ENCODE measurements at places on chromosomes 5 and 9.

GRCh38 chr9:96186591-96187011, 115.4 kb downstream of the HSD17B3 start:
- DNase-seq, result no peak

- DNase-seq, result no peak
Observed at GRCh38 chr5:126527892-126528291, 67.1 kb downstream of the ALDH7A1 start.

DNA sequence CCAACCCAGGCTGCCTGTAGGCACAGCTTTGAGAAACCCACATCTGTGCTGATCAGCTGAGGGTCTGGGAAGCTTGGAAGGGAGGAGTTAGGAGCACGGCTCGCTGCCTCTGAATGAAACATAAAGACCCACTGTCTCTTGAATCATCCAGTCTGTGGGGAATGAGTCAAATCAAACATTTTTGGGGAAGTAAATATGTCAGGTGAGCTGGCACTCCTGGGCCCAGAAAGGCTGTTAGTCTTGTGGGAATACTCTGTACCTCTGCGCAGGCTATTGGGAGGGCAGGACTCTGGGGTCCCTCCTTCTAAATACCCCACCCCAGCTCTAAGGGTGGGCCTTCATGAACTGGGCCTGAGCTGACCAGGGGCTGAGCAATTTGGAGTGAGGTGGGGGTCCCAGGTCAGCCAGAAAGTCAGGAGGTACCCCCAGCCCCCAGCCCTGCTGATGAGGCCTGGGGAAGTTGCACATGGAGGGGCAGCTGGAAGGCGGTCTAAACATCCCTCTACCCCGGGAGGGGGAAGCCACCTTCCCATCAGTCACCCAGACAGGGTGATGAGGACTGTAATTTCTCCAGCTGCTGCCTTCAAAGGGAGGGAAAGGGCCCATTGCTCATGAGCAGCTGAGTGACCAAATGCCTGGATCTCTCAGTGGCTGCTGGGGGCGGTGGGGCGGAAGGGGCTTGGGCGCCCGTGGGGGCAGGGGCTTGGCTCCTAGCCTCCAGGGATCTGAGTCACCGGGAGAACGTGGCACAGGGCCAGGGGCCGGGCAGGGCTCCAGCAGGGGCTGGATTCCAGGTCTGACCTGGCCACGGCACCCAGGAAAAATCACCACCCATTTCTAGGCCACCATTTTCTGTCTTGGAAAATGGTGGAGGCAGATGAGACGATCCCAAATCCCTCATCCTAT, 10.8 kb downstream of the FIBCD1 start:
- DNase-seq, result no peak

DNA sequence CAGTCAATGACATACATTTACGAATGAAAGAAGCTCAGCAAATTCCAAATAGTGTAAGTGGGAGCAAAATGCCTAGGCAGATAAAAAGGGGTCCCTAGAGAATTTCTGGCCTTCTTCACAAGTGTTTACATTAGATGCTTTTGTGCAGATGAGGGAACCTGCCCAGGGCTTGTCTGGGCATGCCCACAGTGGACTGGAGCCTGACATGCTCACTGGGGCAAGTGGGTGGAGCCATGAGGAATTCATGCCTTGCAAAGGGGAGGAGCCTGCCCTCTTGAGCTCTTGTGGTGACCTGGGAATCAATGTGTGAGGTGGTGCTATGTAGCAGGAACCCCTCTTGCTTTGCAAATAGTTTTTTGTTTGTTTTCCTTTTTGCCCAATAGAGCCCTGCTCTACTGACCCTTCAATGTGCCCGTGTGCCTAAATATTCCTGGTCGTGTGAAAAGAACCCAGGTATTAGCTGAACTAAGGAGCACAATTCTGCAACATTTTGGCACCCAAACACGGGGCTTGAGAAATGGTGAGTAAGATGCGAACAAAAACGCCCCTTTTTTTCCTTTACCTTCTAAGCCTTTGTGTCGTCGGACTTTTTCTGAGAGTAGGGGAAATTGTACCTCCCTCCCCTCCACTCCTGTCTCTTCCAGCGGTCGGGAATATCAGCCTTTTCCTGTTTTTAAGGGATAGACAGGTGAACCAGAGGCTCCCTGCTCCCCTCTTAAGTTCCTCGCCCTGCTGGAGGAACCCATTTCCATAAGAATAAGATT, 433.8 kb upstream of the CDH9 start:
- DNase-seq, result no peak

- no peak for DNase-seq
Observed at GRCh38 chr5:14681236-14681752, 16.8 kb downstream of the OTULIN start.

DNA sequence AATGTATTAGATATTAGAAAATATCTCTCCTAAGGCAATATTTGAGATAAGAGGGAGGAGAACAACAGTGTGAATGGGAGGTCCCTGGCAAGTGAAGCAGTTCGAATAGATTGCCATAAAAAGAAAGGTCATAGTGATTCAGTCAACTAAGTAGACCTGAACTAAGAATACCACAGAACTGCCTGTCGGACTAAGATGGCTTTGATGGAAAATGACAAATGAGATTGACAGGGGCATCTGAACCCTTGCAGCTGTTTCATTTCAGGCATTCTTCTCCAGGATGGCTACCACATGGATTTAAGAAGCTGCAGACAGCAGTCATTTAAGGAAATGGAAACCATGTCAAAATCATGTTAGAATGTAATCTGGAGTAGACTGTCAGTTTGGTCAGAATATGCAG, 308.4 kb upstream of the MEF2C start:
- no peak for DNase-seq

GRCh38 chr9:104972242-104972866, 44.4 kb upstream of the ABCA1 start:
- DNase-seq, result no peak

DNA sequence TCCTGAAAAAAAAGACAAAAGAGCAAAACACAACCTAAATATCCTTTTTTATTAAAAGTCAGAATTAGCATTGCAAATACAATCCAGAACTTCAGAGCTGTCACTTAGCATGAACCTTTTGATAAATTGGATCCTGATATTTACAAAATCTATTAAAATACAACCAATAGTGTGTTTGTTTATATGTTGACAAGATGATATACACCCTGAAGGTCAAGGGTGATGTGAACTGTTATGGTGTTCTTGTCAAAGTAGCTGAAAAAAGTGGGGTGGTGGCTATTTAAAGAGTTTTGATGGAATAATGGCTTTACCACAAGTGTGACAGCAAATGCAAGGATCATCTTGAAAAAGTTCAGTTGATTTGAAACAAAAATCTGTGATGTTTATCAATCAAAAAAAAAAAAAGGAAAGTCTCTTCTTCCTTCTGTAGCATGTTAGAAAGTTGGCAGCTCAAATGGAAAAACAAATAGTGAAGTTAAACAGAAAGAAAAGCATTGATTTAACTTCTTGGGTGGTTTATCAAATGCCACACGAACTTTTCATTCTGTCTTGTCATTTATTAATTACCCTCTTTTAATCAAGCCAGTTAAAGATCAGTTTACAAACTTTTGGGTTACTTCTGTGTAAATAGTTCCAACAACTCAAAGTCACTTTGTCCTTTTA, 44.5 kb downstream of the PRDM6 start:
- no peak for DNase-seq

DNA sequence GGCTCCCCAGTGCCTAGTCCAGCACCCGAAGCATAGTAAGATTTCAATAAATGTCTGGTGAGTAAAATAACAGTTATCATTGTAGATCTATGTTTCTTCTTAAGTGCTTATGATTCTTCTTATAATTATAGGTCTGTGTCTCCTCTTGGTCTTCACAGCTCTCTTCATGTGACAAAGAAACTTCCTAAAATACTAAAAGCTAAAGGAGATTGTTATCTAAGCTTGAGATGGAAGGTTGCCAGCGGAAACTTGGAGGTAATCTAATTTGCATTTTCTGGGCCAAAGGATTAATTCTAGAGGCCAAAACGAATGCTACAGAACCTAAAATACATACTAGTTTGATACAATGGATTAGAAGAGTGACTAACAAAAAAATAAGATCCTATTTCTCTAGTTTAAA, 13.6 kb upstream of the ARHGAP26 start:
- no peak for DNase-seq

GRCh38 chr9:137317021-137317717, 15.1 kb upstream of the NRARP start:
- no peak for DNase-seq

GRCh38 chr5:76489877-76490688, 87.0 kb downstream of the IQGAP2 start:
- no peak for DNase-seq

DNA sequence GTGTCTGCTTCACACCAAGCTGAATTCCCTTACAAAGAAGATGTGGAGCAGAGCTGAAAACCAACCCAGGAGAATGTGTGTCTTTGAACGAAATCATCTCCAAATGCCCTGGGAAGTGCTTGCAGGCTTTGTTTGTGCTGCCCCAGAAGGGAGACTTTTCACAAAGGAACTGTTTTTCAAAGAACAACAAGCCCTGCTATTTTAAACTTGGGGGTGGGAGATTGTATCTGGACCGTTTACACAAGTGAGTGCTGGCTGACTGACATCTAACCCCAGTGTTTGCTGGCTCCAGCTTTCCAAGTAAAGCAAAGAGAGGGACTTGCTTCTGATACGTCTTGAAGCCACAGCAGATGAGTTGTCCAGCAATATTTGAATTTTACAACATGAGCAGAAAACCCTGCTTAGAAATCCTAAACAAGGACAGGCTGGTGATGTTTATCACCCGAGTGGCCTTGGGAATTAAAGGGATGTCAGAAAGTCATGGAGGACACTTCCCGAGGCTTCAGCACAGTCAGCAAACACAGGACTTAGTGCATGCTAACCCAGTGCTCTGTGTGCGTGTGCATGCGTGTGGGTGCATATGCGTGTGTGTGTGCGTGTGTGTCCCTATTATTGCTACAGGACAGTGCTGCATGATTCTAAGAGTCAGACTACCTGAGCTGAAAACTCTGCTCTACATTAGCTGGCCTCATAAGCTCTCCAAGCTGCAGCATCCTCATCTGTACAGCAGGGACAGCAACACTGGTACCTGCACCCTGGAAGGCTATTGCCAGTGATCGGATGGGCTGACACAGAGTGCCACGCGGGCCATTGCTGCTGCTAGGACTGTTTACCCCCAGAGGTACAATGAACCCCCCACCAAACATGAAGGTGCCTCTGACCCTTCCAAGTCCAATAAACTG, 1.4 kb downstream of the ADAMTS12 start:
- DNase-seq, result no peak

GRCh38 chr5:80399526-80400239, 8.2 kb upstream of the ZFYVE16 start:
- no peak for DNase-seq

DNA sequence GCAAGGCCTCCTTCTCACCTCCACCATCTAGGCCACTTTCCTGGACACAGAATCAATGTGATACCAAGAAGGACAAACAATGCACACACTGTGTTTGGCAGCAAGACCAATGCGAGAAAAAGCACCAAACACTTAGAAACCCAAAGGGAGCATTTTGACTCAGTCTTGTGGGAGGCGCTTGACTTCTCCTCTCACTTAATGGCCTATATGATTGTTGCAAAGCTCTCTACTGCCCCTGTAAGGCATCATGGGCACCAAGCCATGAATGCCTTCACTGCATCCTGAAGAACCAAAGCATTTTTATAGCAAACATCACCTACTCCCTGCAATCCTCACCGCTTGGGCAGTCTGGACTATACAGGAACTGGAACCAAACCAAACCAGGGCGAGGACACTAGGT, 57.5 kb downstream of the CDH6 start:
- DNase-seq, result no peak

DNA sequence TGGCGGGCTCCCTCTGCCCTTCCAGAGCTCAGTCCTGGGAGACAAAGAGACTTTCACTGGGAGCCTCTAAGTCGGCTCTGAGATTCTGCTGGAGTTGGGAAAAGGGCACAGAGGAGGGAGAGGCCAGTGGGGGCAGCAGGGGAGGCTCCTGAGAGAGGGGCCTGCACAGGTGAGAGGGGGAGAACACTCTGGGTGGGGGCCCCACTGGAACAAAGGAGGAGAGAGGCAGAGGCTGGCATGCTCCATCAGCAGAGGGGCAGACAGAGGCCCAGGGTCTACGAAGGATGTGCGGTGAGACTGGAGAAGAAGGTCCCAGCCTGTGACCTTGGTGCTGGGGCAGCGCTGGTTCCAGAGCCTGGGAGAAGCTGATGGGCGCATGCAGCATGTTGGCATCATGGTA, 8.9 kb downstream of the TCF7 start:
- DNase-seq, result no peak

DNA sequence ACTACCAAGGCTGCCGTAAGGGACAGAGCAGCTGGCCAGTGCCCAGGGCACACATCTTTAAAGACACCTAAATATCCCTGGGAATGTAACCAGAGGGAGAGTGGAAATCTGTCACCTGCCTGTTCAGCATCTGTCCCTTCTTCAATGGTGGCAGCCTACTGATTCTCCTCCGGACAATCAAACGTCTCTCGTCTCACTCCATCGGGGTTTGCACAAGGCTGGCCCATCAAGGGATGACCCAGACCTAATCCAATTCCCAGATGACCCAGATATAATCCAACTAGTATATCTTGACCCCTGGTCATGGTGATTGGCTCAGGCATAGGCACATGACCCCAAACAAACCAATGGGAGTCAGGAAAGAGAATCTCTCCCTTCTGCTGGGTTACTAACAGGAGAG, 93.5 kb downstream of the HRH2 start:
- no peak for DNase-seq

- DNase-seq, result no peak
Observed at GRCh38 chr9:116549061-116549664, 137.9 kb upstream of the TRIM32 start.

GRCh38 chr9:38006163-38006562, 62.9 kb downstream of the SHB start:
- no peak for DNase-seq

GRCh38 chr9:116450378-116451139, 236.5 kb upstream of the TRIM32 start:
- no peak for DNase-seq

GRCh38 chr5:132549576-132549975, 6.3 kb upstream of the IL5 start:
- DNase-seq, result no peak

GRCh38 chr5:170522211-170523141, 18.7 kb downstream of the KCNIP1 start:
- no peak for DNase-seq

GRCh38 chr5:10064546-10065195, 185.0 kb downstream of the ATPSCKMT start:
- no peak for DNase-seq

- DNase-seq, result no peak
Observed at GRCh38 chr5:143506836-143507552, 103.5 kb upstream of the NR3C1 start.

DNA sequence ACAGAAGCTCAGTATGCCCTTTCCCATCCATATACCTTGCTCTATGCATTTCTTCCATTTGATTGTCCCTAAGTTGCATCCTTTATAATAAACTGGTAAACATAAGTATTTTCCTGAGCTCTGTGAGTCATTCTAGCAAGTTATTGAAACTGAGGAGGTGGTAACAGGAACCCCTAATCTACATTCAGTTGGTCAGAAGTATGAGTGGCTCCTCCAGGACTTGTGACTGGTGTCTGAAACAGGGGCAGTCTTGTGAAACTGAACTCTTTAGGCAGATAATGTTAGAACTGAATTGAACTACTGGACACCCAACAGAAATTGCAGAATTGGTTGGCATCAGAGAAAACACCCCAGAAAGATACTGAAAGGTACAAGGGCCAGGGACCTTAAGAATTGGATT, 133.1 kb upstream of the POU5F2 start:
- DNase-seq, result no peak

- no peak for DNase-seq
Observed at GRCh38 chr5:30839956-30840355, 353.5 kb upstream of the CDH6 start.

- DNase-seq, result no peak
Observed at GRCh38 chr5:62007457-62007856, 298.5 kb upstream of the KIF2A start.
